Lower lobe of right lung (tissue), 2 donors: ENCODE measurements at places on chromosomes 7 and 10. TPM values are rescaled to one million over a fixed set of nuclear protein-coding genes. Genes with fewer than 3 reads are reported as not detected.

- H3K4me3 ChIP-seq: no peak overlapping the region
- no peaks in the 10 kb centered on the region for H3K27me3 ChIP-seq
- H3K27ac ChIP-seq: no peak overlapping the region
- H3K36me3 ChIP-seq: no peaks in the 10 kb centered on the region
Measured at GRCh38 chr10:118115701-118116100, 69.0 kb upstream of the RAB11FIP2 start.

The CNPY1 gene
- total RNA-seq: not detected

- no peak overlapping the region for H3K4me3 ChIP-seq
- H3K4me1 ChIP-seq: no peaks in the 10 kb centered on the region
- H3K27ac ChIP-seq: no peak overlapping the region
- H3K36me3 ChIP-seq: no peaks in the 10 kb centered on the region
Measured at GRCh38 chr10:37495415-37495814, 362.0 kb downstream of the ZNF248 start.

The DNAJB9 gene
- 23.6 TPM for total RNA-seq

DNA sequence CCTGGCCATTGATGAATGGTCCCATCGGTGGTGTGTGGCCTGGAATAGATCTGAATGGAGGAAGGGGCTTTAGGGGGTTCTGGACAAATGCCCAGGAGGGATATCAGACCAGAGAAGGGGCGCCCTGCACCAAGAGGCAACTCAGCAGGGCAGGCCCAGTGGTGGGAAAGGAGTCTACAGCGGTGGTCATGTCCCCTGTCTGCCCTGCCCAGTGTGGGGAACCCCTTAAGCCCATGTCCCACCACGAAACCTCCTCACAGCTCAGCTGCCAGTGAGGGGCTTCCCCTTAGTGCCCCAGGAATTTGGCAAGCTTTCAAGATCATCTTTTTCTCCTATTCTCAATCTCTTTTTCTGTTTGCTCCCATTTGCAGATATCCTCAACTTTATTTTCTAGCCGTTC, 14.1 kb upstream of the CCSER2 start:
- no peaks in the 10 kb centered on the region for H3K27me3 ChIP-seq
- DNase-seq: no peak
- no peaks in the 10 kb centered on the region for H3K36me3 ChIP-seq
- H3K4me3 ChIP-seq: no peak overlapping the region
- peaks cover 2% of the 10 kb centered on the region for H3K4me1 ChIP-seq

DNA sequence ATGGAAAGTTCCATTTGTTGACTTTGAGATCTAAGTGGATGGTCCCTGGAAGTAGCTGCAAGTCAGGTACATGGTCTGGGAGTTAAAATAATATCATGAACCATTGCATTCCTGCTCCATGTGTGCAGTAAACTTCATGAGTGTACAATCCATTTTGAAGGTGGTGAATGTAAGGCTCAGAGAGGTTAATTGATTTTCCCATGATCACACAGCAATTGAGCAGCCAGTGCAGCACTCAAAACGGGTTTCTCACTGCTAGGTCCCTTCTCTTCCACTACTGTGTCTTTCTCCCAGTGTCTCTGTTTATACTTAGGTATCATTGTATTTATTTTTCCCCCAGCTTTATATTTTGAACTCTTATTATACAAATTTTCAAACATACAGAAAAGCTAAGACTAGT, 9.9 kb downstream of the ZSCAN25 start:
- no peaks in the 10 kb centered on the region for H3K4me1 ChIP-seq
- no peaks in the 10 kb centered on the region for H3K27me3 ChIP-seq
- peaks cover 99% of the 10 kb centered on the region for H3K36me3 ChIP-seq
- no peak for DNase-seq
- no peak overlapping the region for H3K27ac ChIP-seq

GRCh38 chr7:36583318-36583717, 141.0 kb downstream of the AOAH start:
- no peak for DNase-seq
- no peaks in the 10 kb centered on the region for H3K27me3 ChIP-seq
- no peak overlapping the region for H3K4me3 ChIP-seq
- no peaks in the 10 kb centered on the region for H3K4me1 ChIP-seq

GRCh38 chr10:94780844-94781243, 18.4 kb downstream of the CYP2C19 start:
- H3K36me3 ChIP-seq: no peaks in the 10 kb centered on the region
- no peak for DNase-seq
- no peaks in the 10 kb centered on the region for H3K27me3 ChIP-seq
- H3K4me3 ChIP-seq: no peak overlapping the region
- no peaks in the 10 kb centered on the region for H3K4me1 ChIP-seq
- H3K27ac ChIP-seq: no peak overlapping the region

GRCh38 chr7:128165927-128166420, 75.1 kb upstream of the LEP start:
- no peak overlapping the region for H3K4me3 ChIP-seq
- no peak for DNase-seq
- peaks cover 90% of the 10 kb centered on the region for H3K27me3 ChIP-seq
- peaks cover 20% of the 10 kb centered on the region for H3K4me1 ChIP-seq
- no peaks in the 10 kb centered on the region for H3K36me3 ChIP-seq

DNA sequence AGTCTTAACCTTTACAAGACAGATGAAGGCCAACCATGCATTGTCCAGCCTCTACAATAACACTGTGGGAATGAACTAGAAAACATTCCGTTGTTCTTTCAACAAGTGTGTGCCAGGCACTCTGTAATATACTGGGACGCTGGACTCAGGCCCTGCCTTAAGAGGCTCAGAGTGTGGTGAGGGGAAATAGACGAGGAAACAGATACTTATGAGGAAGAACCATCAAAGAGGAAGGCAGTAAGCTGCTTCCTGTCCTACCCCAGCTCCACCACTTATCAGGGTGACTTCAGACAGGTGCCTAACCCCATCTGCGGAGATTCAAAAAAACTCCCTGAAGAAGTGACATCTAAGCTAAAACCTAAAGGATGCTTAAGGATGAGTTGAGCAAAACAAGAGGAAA, 8.9 kb upstream of the TRIM8 start:
- H3K36me3 ChIP-seq: peaks cover 3% of the 10 kb centered on the region
- DNase-seq: peak; percentile 26
- H3K27ac ChIP-seq: peak overlapping the region; percentile 18

- H3K4me3 ChIP-seq: no peak overlapping the region
- H3K27ac ChIP-seq: no peak overlapping the region
- H3K27me3 ChIP-seq: no peaks in the 10 kb centered on the region
- H3K36me3 ChIP-seq: no peaks in the 10 kb centered on the region
Measured at GRCh38 chr10:89269433-89270152, 18.0 kb upstream of the LIPA start.

The HOXA11 gene
- not detected for total RNA-seq

DNA sequence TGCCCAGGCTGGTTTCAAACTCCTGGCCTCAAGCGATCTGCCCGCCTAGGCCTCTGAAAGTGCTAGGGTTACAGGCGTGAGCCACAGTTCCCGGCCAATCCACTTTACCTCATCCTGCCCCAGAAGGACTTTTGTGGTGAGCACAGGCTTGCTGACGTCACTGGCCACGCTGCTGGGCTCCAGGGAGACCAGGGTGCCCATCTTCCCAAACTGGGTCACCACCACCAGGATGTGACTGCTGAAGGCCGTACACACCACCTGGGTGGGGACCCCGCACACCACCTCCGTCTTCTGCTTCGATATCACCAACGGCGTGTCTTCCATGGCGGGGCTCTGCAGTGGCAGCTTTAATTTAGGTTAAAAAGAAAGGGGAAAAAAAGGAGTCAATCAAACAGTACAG, 816 bp downstream of the PSMG3 start:
- peak overlapping the region; percentile 98 for H3K27ac ChIP-seq
- peak overlapping the region; percentile 90 for H3K4me3 ChIP-seq
- H3K36me3 ChIP-seq: peaks cover 18% of the 10 kb centered on the region
- DNase-seq: no peak

- H3K27me3 ChIP-seq: no peaks in the 10 kb centered on the region
- H3K4me3 ChIP-seq: no peak overlapping the region
- H3K4me1 ChIP-seq: no peaks in the 10 kb centered on the region
Measured at GRCh38 chr10:62433181-62433692, 59.1 kb downstream of the ZNF365 start.

DNA sequence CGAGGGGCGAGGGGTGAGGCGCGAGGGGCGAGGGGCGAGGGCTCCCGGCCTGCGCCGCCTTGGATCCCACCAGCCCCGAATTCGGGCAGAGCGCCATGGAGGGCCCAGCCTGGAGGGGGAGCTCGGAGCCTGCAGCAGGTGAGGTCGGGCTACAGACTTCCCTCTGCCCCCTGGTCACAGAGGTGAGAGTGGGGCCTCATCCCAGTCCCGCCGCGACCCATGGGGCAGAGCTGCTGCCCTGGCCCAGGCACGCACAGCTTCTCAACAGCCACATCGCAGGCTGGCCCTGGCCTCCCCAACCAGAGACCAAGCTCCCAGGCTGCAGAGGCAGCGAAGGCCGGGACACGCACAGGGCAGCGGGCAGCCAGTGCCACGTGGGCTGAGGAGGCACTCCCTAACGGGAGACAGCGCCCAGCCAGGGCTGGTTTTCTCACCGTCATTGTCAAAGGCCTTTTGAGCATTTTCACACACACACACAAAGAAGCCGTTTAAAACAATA, 191.8 kb downstream of the PTPRN2 start:
- H3K36me3 ChIP-seq: no peaks in the 10 kb centered on the region
- DNase-seq: peak; percentile 49
- H3K4me3 ChIP-seq: no peak overlapping the region
- H3K27ac ChIP-seq: no peak overlapping the region
- H3K4me1 ChIP-seq: no peaks in the 10 kb centered on the region
- H3K27me3 ChIP-seq: no peaks in the 10 kb centered on the region

DNA sequence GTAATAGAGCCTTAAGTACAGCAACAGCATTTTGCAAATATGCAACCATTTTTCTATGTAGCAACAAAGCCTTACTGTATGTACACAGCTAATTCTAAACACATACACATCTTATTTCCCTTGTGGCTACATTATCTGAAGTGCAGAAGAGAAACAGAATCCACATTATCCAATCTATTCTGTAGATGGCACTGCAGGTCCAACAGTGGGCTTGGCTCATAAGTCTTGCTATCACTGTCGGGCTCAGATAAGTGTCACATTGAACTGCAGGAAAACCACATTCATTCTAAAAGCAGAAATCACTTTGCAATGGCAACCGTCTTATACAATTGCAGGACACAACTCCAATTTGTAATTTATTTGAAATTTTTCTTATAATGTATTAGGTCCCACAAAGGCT, 109.8 kb upstream of the NOBOX start:
- DNase-seq: no peak
- no peaks in the 10 kb centered on the region for H3K36me3 ChIP-seq
- no peaks in the 10 kb centered on the region for H3K27me3 ChIP-seq
- H3K4me3 ChIP-seq: no peak overlapping the region
- no peak overlapping the region for H3K27ac ChIP-seq

- H3K27me3 ChIP-seq: no peaks in the 10 kb centered on the region
- no peaks in the 10 kb centered on the region for H3K36me3 ChIP-seq
- no peak overlapping the region for H3K4me3 ChIP-seq
- H3K4me1 ChIP-seq: peaks cover 4% of the 10 kb centered on the region
Measured at GRCh38 chr7:104878577-104878976, 135.4 kb upstream of the KMT2E start.

The OR9A2 gene
- total RNA-seq: not detected

The HOXA7 gene
- 2.2 TPM for total RNA-seq

The UNC5B gene
- total RNA-seq: 22.2 TPM

DNA sequence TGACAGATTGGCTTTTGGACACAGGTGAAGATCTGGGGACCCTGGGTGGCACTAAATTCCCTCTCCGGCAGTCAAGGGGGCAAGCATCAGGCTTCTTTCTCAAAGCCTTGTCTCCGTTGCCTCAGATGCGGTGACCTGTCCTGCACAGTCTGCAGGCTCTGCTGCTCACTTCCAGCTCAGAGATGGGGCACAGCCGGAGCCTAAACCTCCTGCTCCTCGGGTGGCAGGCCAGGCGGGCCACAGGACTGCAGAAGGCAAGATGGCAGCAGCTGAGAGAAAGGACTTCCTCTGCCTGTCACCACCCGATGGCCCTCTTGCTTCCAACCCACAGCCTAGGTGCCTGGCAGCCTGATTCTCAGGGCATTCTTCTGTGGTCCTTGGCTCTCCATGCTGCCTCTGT, 44.4 kb downstream of the ZC3HC1 start:
- H3K36me3 ChIP-seq: no peaks in the 10 kb centered on the region
- H3K4me3 ChIP-seq: no peak overlapping the region
- no peak overlapping the region for H3K27ac ChIP-seq
- H3K4me1 ChIP-seq: peaks cover 8% of the 10 kb centered on the region
- no peaks in the 10 kb centered on the region for H3K27me3 ChIP-seq
